ENCODE measurements at places on chromosomes 4 and X.

DNA sequence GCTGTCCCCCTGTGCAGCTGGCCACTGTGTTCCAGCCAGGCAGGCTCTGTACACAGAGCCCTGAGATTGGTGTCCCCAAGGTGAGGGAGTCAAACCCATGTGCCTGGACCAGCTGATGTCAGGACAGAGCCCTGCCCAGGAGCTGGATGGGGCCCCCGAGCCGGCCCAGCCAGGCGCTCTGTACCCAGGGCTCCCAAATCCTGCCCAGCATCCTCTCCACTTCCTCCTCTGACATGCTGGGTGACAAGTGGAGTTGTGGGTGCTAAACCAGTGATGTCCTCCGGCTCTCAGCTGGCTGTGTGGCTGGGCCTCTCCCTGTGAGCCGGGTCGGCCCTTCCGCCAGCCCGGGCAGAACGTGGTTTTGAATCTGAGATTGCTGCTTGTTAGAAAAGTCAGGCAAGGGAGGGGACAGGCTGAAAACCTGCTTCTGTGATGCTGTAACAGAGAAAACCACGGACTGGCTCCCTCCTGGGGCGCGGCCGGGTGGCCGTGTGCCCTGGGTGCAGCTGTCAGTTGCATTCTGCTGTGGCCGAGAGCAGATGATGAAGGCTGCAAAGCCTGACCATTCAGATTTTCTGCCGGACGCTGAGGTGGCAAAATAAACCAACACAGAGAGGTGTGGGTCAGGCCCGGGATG is 7.9 kb upstream of the CPLX1 start:
- DNase-seq: no peak

DNA sequence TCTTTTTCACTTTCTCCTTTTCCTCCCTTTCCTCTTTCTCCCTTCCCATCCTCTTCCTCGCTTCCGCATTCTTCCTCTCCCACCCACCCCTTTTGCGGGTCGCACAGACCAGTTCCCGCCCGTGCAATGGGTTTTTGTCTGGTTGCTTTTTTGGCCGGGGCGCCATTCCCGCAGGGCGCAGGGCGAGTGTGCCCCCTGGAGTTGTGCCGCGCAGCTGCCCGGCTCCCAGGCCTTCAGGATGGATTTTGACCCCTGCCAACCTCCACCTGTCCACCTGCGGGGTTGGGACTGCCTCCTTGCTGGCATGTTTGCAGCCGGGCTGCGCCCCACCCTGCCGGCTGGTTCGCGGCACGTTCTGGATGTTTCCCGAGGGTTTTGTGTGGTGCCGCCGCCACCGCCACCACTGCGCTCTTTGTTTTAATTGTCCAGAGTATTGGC is 578 bp upstream of the SEL1L3 start:
- no peak for DNase-seq

DNA sequence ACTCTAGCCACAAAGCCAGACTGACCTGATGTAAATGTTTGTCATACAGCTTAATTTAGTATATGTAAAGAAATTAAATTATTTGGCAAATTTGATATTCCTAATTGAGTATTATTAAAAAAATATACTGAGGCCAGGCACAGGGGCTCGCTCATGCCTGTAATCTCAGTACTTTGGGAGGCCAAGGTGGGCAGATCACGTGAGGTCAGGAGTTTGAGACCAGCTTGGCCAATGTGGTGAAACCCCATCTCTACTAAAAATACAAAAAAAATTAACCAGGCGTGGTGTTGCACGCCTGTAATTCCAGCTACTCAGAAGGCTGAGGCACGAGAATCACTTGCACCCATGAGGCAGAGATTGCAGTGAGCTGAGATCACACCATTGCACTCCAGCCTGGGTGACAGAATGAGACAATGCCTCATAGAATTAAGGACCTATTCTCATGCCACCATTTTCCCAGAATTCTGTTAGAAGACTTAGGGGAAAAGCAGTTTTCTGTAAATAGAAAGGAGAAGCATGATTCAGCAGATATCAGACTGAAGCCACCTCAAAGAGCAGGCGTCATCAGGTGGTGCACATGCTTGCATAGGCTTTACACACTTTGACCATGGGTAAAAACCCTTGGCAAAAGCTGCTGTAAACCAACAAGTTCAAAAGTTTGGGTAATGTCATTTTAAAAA is 6.1 kb downstream of the UBQLN2 start:
- DNase-seq: peak; percentile 5

DNA sequence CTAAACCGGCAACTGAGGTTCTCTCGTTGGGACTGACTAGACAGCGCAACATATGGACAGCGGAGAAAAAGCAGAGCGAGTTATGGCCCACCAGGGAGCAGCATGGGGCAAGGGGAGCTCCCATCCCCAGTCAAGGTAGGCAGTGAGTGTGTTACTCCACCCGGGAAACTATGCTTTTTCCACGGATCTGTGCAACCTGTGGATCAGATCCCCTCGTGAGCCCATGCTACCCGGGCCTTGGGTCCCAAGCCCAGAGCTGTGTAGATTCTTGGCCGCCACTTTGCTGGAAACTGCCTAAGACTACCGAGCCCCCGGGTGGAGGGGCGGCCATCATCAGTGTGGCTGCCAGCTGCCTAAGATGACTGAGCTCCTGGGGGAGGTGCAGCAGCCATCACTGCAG is 140.9 kb downstream of the PAPSS1 start:
- no peak for DNase-seq

DNA sequence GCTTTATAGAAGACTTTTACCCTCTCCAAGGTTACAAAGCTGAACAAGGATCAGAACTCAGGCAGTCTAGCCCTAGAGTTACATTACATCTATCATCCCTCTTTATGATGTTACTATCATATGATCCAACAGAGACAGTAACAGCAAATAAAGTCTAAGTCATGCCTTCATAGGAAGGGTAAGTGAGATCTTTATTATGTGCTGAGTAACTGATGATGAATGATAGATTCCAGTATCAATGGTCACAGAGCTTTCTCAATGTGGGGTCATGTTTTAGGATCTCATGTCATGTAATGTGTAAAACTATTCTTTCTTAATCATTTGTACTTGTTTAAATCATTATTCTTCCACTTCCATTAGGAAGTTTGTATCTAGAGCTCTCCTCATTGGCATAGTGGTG is 22.8 kb downstream of the ELOVL6 start:
- no peak for DNase-seq

GRCh38 chrX:103741879-103742278 is 31.2 kb downstream of the TMEM31 start:
- DNase-seq: no peak

- no peak for DNase-seq
Observed at GRCh38 chrX:26100421-26100920, 37.7 kb upstream of the MAGEB18 start.

DNA sequence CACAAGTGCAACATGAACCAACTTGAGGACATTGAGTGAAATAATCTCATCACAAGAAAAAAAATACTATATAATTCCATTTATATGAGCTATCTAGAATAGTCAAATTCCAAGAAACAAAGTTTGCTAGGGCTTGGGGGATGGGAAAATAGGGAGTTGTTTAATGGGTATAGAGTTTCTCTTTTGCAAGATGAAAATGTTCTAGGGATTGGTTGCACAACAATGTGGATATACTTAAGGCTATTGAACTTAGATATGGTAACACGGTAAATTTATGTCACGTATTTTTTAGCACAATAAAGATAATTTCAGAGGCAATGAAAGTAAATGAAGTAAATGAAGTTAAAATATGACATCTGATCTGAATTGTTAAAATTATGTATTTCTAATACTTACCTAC is 7.9 kb downstream of the MFSD8 start:
- no peak for DNase-seq

GRCh38 chr4:116361790-116362189 is 723.6 kb downstream of the TRAM1L1 start:
- no peak for DNase-seq

- DNase-seq: no peak
Observed at GRCh38 chrX:1400049-1400448, 8.1 kb upstream of the SLC25A6 start.

- DNase-seq: no peak
Observed at GRCh38 chr4:58665649-58666048, 1555.5 kb upstream of the IGFBP7 start.

- DNase-seq: no peak
Observed at GRCh38 chr4:101555341-101555880, 208.1 kb upstream of the PPP3CA start.

- DNase-seq: no peak
Observed at GRCh38 chr4:2483237-2483636, 14.3 kb downstream of the RNF4 start.

- no peak for DNase-seq
Observed at GRCh38 chrX:85140964-85141363, 102.6 kb downstream of the SATL1 start.

DNA sequence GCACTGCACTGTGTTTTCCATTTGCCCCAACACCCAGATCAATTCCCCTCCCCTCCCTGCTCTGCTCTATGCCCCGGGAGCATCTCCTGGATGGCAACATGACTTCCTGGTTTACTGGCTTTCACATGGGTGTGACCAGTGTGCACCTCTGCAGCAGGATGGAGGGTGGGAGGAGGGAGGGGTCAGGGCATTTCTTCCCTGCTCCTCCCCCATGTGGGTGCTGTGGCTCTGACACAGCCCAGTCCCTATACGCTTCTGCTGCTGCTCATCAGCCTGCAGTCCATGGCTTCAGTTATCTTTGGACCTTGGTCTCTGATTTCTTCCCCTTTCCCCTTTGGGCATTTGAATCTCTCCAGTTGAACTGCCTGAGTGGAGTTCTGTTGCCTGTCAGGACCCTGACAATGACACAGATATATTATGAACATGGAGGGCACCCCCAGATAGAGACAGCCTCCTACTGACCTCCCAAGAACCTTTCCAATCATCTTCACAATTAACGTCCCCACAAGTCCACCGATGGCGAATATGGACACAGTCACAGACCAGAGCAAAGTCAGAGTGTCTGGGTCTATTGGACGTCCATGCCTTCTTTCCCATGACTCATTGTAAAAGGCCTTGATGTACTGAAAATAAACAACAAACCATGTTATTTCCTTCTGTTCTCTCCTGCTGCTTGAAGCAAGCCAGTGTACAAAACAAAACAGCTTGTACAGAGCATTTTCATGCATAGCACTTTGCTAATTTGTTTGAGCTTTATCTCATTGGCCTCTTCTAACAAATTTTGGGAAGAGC is 24.8 kb downstream of the SLC2A9 start:
- no peak for DNase-seq

GRCh38 chr4:185892165-185892564 is 80.2 kb upstream of the SORBS2 start:
- no peak for DNase-seq

GRCh38 chrX:118355225-118355920 is 9.5 kb downstream of the WDR44 start:
- no peak for DNase-seq

DNA sequence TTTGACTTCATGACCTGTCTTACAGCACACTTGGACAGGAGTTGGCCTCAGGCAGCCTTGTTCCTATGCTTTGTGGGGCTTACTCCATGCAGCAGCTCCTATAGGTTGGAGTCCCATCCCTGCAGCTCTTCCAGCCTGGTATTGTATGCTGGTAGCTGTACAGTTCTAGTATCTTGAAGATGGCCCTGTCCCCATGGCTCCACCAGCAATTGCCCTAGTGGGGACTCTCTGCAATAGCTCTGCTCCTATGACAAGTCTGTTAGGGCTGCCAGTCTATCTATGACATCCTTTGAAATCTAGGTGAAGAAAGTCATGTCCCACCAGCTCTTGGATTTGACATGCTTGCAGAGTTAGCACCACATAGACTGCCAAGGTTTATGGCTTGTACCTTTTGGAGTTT is 252.6 kb downstream of the ANTXR2 start:
- DNase-seq: no peak

DNA sequence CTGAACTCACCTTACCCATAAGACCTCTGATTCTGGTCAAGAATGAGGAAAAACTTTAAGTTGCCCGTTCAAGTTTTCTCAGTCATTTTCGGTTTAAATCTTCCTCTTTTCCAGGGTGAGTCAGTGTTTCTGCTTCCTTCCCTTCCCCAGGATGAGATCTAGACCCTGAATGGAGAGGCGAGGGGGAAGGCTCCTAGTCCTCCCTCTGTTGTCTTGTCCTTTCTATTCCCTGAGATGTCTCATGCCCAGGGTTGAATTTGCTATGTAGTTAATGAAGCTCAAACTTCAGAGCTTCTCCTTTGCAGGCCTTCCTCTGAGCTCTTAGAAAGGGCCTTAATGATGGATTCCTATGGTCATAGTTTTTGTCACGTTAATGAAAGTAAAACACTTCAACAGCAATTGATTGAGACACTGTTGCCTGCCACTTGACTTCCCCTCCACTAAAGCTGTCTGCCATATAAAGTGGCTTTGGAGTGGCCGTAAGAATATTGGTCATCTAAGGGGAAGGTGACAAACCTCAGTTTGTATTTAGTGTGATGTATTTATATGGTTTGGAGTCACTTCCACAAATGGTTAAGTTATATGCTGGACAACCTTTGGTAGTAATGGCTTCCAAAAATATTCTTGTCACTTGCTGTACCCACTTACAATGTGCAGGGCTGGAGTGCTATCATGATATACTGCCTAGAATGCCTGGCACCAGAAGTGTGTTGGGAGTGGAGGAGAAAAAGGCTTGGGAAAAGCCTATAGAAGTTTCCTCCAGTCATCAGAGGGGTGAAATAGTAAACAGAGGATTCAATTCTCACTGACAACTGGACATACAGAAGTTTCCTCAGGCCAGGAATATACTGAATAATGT is 24.3 kb upstream of the GPRIN3 start:
- no peak for DNase-seq

- DNase-seq: no peak
Observed at GRCh38 chr4:123667496-123667895, 270.9 kb downstream of the SPRY1 start.

GRCh38 chr4:127788517-127788916 is 6.4 kb downstream of the HSPA4L start:
- DNase-seq: no peak

DNA sequence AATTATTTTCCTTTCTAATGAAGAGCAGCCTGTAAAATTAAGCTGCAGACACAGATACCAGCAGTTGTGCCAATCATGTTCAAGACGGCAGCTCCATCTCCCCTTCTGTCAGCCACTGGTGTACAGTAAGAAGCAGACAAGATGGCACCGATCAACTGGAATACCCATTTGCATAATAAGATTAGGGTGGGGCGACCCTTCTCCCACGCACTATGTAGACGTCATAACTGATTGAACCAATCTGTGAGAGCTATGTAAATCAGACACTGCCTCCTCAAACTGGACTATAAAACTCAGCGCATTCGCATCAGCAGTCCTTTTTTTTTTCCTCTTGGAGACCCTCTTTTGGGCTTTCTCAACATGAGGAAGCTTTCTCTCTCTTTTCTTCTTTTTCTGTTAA is 40.4 kb upstream of the INTS6L start:
- no peak for DNase-seq

- no peak for DNase-seq
Observed at GRCh38 chrX:109660435-109661143, 35.6 kb upstream of the KCNE5 start.

Measured in B cell (primary cell).